Kidney glomerular epithelial cell (primary cell): ENCODE measurements at places on chromosomes 16 and 17.
A peak's percentile ranks its signal among the peaks of the same experiment; 100 is the strongest.

DNA sequence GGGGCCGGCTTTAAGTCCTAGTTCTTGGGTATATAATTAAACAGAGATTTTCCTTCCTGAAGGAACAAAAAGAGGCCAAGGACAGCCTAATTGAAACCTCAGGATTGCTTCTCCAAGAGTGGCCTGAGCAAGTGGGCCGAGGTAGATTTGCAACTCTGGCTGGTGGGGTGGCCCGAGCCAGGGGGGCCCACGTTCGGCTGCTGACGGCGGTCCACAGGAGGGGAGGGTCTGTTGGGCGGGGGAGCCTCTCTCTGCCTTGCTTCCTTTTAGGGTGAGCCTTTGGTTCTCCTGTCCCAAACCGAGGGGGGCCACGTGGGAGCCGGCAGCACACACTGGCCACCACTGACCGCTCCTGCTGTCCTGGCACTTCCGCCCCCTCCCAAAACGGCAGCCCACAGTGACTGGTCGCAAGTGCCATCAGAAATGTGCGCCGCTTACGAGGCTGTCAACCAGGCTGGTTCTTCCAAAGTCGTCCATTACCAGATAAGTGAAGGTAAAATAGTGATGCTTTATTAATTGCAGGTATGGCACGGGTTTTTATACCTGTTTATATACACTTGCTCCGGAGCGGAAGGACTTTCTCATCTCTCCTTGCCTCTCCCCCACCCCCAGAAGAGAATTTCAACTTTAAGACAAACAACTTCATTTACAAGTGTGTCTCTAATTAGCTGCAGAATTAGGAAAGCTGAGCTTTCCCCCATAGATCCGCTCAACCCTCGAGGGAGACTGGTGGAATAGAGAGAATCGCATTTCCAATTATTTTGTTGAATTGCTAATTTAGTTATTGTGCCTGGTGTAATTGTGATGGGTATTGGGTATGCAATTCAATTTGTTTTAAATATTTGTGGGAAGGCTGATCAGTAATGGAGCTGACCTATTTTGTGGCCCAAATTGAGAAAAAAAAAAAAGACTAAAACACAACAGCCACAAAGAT, 117.8 kb downstream of the AATF start:
- no peak for DNase-seq

GRCh38 chr17:76747716-76748363, 9.9 kb downstream of the MFSD11 start:
- DNase-seq = no peak

- no peak for DNase-seq
Observed at GRCh38 chr17:80798595-80799537, 192.8 kb upstream of the CHMP6 start.

- DNase-seq = no peak
Observed at GRCh38 chr17:13569398-13570123, 32.2 kb downstream of the HS3ST3A1 start.

DNA sequence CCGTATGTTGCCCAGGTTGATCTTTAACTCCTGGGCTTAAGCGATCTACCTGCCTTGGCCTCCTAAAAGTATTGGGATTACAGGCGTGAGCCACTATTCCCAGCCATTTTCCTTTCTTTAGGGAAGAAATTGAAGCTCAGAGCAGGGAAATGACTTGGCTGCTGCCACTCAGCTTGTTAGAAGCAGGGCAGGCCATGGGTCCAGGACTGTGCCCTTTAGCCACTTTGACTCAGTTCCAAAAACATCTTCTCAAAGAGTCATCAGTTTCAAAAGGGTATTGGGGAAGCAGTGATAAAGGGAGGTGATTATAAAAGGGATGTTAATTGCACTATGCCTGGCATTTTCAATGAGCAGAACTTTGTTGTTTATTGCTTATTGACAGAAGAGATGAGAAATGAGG, 402.8 kb downstream of the SNX29 start:
- no peak for DNase-seq

- no peak for DNase-seq
Observed at GRCh38 chr16:47731252-47731651, 270.1 kb downstream of the PHKB start.

DNA sequence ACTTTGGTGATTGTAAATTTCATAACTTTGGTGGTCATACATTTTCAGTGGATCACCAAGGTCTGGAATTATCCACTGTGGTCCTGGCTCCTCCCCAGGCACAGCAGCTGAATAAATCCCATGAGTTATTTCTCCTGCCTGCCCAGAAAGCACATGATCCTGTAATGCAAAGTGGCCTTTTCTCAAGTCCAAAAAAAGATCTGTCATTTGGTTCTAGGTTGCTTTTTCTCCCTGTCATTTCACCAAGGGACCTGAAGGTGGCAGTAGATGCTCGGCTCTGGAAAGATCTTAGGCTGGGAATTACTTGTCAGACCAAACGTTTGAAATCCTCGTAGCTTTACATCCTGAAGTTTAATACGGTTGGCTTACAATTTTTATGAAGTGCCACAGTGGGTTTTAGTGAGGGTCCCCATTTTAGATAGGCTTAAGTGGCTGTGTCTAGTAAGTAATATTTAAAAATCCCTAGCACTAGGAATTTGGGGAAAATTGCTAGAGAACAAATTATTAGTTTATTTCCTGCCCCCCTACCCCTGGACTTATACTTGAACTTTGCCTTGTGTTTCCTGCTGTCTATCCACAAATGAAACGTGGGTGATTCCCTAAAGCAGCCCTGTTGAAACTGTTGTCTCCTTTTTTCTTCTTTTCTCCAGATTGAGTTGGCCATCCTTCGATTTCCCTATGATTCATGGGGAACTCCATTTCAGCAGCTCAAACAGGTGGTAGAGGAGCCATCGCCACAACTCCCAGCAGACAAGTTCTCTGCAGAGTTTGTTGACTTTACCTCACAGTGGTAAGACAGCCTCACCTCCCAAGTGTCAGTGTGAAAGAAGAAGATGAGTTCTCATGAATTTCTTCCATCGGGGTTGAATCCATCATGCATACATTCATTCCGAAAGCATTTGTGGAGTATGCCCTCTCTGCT, 111.7 kb downstream of the MAP2K6 start:
- DNase-seq = peak; percentile 55

DNA sequence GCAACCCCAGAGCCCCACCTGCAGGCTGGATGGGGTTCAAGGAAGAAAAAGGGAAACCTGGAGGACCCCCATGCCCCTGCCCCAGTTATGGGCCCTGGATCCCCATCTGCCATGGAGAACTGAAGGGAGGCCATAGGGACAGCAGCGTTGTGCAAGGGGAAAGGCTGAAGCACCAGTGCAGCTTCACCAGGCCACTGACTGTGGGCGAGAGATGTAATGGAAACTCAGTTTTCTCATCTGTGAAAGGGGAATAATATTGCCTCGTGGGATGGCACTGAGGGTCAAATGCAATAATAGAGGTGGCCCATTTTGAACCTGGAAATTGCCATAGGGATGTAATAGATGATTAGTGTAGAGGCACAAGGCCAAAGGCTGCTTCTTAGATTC, 9.9 kb upstream of the TSPOAP1 start:
- DNase-seq = no peak

- DNase-seq = peak; percentile 65
Observed at GRCh38 chr17:55726440-55726839, 3.8 kb upstream of the TMEM100 start.

DNA sequence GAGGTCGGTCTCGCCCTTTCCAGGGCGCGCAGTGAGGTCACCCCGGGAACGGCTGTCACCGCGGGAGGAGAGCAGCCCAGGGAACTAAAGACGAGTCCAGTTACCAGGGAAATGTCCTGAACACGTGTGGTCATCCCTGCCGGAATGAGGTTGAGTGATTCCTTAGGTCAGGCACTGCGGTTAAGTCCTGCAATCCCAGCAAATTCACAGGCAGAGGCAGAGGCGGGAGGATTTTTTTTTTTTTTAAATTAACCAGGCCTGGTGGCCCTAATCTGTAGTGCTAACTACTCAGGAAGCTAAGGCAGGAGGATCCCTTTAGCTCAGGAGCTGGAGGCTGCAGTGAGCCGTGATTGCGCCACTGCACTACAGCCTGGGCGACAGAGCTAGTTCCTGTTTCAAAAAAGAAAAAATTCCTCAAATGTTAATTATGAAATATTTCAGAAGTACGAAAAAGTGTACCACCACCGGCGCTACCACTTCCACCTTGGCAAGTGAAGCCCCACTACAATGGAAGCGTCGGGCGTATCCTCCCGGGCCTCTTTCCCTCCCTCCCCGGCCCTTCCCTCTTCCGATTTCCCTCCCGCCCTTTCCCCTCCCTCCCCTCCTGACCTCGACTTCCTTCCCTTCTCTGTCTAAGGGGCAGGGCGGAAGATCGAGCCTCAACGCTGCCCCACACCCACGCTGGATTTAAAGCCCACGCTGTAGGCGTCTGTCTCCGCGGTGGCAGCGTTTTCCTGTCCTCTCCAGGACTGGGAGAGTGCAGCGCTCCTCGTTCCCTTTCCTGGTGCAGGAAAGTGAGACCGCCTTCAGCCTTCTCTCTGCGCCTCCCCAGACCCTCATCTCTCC, 27.3 kb downstream of the SLFN11 start:
- peak; percentile 26 for DNase-seq

- no peak for DNase-seq
Observed at GRCh38 chr16:88286301-88286923, 96.3 kb upstream of the ZNF469 start.

DNA sequence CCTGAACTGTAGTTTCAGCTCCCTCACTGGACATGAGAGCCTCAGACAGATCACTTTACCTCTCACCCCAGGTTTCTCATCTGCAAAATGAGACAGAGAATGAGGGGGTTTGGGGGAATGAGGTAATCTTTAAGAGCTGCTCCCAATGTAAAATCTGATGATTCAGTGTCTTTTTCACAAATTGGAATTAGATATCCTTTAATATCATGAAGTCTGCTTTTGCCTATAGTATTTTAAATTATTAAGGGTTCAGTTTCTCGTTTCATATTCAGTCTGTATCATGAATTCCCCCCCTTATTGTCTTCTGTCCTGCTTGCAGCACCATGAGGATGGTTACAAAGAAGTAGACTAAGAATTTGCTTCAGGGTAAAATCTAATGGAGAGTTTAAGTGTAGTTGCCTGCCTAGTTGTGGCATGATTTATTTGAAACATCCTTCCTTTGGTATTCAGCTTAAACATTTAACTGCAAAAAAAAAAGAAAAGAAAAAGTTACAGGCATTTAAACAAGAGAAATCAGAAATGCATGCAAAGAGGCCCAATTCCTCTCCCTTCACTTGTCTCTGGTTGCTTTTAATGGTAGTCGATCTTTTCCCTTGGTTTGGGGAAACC, 77.3 kb downstream of the WNT3 start:
- DNase-seq = no peak

DNA sequence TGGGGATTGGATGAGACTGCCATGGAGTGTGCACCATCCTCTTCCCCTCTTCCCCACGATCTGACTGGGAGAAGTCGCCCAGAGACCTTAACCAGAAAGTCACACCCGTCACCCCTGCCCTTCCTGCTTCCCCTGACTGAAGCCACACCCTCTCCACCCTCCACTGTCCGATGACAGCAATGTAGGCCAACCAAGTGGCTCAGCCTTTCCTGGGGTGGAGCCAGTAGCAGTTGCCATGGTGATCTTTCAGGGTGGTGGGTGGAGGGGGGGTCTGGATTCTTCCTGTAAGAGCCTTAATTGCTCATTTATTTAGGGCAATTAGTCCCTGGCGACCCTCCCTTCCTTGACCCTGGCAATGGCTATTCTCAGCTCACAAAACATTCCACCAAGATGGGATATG, 37.5 kb upstream of the PHB1 start:
- DNase-seq = no peak

- no peak for DNase-seq
Observed at GRCh38 chr17:58312021-58312630, 16.5 kb downstream of the TSPOAP1 start.

DNA sequence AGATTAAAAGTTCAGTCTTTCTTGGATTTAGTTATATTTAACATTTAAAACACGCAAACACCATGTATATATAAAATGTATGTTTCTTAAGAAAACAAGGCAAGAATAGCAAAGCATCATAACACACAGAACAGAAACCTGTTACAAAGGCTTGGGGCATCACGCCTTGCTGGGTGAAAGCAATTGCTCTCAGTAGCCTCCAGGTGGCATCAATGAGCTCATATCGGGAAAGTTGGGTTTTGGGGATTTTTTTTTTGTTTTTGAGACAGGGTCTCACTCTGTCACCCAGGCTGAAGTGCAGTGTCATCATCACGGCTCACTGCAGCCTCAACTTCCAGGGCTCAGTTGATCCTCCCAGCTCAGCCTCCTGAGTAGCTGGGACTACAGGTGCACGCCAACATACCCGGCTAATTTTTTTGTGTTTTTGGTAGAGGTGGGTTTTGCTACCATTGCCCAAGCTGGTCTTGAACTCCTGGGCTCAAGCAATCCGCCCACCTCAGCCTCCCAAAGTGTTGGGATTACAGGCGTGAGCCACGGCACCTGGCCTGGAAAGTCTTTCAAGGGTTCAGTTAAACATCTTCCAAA, 56.9 kb downstream of the CYB5D2 start:
- peak; percentile 9 for DNase-seq

DNA sequence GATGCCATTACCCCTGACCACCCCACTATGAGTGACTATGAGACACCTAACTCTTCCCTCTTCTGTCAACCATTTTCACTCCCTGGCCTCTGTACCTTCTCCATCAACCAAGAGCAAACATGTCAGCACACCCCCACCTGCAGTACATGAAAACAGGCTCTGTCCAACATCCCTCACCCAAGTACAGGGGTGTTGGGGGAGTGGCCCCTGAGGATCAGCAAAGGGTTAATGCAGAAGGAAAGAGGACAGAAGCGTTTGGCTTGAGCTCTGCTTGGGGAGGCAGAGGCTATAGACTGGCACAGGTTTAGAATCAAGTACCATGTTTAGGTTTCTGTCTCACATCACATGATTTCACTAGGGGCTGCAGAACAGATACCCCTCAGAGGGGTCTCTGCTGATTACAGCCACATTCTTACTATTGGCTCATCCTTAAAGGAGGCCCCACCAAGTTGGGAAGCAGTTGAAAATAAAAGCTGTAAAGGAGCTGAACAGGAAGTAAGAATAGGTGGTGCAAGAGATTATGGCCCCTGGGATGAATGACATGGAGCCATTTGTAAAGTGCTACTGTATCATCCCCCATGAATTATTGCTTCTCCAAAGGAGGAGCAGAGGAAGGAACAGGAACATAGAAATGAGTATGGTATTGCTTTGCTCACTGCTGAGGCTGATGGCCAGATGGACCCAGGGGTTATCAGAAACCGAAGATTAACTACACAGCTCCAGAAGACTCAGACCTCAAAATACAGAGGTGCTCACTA, 2.4 kb upstream of the PSMC3IP start:
- DNase-seq = no peak

DNA sequence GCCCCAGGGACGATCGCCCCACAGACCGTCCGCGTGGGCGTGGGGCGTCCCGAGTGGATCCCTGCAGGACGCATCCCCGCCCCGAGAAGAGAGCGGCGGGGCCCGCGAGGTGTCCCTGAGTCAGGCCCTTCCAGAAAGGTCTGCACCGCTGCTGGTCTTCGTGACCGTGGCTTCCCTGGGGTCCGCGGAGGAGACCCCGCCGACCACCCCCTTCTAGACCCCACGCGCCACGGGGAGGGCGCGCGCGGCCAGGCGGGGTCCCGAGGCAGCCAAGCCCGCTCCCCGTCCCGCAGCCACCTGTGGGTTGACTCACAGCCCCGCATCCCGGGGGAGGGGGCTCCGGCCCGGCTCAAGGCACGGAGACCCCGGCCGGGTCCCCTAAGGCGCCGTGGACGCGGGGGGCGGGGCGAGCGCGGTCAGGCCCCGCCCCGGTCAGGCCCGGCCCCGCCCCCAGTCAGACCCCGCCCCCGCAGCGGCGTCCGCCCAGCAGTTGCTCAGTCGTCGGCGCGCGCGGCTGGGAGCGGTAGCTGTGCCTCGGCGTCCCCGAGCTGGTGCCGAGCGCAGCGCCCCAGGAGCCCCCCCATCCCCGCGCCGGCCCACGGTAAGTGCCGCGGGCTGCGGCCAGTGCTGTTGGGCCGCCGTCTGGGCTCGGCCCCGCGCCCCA, at the start of gene BAIAP3:
Gene BAIAP3, plus strand, starts transcription at position 497 of the 664 bp plus-strand sequence. CDS start 4,905 bp downstream, outside the sequence.
- no peak for DNase-seq

GRCh38 chr16:81923296-81923695, 88.0 kb downstream of the SDR42E1 start:
- DNase-seq = no peak
